ENCODE measurements at places on chromosomes 6 and 20.

GRCh38 chr6:87553159-87553765 is 36.5 kb downstream of the RARS2 start:
- no peak for DNase-seq

DNA sequence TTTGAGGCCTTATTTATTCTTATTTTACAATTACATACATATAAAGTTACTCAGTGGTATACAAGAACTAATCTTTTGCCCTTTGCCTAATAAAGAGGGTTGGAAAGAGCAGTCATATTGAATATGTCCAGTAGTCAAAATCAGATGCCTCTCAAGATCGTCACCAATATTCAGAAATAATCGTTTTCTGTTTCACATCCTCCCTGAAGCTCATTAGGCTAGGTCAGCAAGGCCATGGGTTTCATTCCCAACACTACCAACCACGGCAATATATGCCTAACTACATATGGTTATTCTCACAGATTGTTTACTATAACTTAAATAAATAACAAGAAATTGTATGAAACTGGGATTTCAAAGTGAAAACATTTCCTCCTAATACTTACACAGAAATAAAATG is 167.2 kb upstream of the MANEA start:
- DNase-seq: no peak

DNA sequence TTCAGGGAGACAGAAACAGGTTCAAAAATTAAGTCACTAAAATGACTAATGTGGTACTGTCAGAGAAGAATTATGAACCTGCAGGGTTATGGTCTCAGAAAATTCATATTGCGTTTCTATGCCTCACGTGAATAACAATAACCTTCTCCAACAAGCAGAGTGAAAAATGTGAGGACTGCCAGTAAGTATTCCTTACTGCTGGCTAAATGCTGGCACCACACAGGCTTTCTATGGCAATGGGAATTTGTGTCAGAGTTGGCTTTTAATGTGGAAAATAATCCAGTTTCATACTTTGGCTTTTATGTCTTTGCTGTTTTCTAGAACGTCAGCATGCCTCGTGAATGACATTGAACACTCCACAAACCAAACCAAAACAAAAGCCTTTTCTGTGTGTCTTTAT is 656.0 kb downstream of the KIF16B start:
- no peak for DNase-seq

GRCh38 chr20:11271319-11271718 is 597.5 kb upstream of the JAG1 start:
- no peak for DNase-seq

DNA sequence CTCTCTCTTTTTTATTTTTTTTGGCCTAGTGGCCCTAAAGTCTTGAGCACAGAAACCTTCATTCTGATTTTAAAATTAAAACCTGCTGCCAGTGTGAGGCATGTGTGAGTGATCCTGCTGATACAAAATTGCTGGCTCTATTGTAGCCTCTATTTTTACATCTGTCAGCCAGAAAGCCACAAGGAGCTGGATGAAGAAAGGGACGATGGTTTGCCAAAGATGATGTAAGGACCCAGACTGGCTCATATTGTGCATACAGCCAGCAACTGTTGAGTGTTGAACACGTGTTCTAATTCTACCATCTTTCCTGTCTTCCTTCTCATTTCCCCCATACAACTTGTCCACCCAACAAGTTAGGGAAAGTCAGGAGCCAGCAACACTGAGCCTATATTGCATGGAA is 40.8 kb upstream of the ATXN1 start:
- DNase-seq: no peak

DNA sequence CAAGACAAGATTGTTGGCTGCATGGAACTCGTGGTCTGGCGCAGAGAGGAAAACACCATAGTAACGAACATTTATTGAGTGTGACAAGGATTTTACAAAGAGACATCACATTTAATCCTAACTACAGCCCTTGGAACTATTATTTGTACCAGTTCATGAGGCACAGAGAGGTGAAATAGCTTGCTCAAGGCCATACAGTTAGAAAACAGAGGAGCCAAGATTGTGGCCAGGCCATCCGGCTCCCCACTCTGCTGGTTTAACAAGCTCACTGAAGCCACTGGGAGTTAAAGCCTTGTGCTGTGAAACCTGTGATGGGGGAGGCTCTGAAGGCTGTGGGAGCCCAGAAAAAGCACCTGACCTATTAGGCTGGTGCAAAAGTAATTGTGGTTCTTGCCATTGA is 74.9 kb upstream of the ZNFX1 start:
- DNase-seq: no peak

GRCh38 chr20:31962761-31963160 is 5.2 kb upstream of the XKR7 start:
- no peak for DNase-seq

- DNase-seq: no peak
These were observed 8.5 kb upstream of the KIAA1755 start for GRCh38 chr20:38269040-38269439.

DNA sequence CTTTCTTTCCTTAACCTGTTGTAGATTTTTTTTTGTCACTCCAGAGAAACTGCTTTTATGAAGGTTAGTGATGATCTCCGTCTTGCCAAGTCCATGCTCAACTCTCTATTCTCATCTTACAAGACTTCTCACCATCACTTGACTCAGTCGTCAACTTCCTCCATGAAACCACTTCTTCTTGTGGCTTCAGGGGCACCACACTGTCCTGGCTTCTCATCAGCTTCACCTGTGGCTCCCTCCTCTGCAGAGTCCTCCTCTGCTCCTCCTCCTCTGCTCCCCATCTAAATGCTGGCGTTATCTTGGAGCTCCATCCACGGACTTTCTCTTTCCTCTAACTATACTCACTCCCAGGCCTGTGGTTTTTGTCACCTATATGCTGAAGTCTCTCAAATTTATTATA is 187.5 kb downstream of the BACH2 start:
- no peak for DNase-seq

DNA sequence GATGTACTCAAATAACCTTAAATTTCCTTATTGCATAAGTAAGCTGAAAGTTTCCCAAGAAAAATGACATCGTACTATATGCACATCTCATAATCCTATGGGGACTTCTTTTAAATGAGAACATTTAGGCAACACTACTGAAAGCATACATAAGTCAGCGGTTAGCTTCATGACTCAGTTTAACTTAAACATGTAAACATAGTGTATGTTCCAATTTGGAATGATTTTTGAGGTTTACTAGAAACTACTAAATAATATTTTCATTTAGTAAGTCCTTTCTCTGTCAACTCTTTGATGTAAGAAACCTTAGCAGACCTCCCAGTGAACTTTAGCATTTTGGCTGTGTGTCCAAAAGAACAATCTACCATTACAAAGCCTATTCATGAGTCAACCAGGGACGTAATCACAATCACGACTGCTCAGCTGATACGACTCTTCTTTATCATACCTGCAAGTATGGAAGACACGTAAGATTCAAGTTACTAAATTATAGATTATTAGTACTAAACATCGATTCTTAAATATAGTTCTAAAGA is 19.3 kb downstream of the HIVEP2 start:
- no peak for DNase-seq

DNA sequence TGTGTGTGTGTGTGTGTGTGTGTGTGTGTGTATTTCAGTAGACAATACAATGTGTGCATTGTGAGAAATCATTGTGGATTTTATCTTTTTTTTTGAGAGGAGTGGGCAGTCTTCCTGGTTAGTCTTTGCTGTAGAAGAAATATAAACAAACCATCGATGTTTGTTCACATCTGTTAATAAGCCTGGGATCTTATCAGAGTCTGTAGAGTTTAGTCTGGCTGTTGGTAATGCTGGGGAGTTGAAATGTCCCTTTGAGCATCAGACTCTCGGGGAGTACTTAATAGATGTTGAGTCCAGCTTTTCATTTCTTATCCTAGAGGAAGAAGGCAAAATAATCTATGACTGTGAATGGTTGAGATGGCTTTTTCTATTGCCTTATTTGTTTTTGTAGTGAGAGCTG is 96.6 kb upstream of the SUPT3H start:
- no peak for DNase-seq

GRCh38 chr6:155117785-155118184 is 122.7 kb downstream of the TIAM2 start:
- DNase-seq: no peak

DNA sequence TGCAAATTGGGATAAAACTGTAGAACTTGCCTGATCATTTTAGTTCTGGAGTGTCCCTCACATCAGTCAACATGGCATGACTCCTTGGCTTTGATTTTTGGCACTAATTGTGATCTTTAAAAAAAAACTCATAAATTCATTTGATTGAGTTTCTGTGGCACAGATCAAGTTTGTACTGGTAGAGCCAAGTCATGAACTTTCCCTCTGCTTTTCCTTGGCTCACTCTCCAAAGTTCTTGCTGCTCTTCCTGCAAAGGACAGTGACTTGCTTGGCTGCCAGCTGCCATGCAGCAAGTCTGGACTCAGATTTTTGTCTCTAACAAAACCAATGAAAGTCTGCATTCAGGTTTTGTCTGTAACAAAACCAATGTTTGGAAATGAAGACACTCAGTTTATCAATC is 115.5 kb downstream of the RFX6 start:
- DNase-seq: no peak

DNA sequence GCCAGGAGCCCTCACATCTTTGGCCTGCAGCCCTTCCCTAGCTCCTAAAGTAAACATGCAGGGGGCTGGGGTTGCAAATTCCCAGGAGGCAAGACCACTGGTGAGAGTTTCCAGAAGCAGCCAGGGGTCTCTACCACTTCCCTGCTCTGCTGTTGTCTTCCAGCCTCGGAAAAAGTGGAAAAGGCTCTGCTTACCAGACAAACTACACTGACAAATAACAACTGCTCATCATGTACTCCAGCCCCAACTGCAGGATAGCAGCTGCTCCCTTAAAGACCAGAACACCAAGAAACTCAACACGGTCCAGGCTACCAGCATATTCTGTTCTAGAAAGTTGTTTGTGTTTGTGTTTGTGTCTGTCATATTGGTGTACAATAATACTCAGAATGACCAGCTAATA is 187.5 kb upstream of the MARCKS start:
- no peak for DNase-seq

DNA sequence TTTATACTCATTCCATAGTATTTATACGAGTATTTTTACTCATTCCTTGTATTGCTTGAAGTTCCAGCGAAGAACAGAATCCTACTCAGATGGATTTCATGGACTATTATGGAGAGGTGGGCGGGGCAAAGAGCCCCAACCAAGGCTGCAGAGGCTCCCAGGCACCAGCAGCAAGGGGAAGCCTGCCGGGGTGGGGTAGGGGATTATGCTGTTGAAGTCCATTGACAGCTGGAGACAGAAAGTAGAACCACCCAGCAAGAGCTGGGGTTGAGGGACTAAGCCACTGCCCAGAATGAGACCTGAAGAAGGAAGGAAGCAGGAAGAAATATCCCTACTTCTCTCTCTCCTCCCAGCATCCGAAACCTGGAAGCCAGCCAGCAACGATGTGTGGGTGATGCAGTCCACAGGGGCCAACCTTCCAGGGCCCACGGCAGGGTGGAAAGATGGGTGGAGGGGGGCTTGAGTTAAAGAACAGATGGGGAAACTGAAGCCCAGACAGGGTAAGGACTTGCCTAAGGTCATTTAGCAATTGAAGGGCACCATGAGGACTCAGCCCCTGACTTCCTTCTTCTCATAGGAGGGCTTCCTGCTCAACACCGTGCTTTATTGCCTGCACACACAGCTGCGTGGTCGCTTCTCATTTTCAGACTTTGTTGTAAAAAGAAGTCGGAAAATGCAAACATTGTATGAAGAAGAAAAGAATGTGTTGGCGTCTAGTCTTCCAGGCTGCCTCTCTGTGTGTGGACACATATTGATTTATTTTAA is 18.3 kb upstream of the GTSF1L start:
- no peak for DNase-seq

DNA sequence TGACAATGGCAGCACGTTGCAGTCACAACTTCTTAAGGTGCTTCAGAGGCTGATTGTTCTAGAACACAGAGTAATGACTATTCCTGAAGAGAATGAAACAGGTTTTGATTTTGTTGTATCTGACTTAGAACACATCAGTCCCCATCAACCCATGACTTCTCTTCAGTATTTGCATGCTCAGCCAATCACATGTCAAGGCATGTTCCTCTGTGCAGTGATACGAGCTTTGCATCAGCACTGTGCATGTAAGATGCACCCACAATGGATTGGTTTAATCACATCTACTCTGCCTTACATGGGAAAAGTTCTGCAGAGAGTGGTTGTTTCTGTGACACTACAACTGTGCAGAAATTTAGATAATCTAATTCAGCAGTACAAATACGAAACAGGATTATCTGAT is 54.3 kb downstream of the PGM3 start:
- DNase-seq: no peak

GRCh38 chr6:50116797-50117542 is 67.2 kb upstream of the DEFB112 start:
- no peak for DNase-seq

DNA sequence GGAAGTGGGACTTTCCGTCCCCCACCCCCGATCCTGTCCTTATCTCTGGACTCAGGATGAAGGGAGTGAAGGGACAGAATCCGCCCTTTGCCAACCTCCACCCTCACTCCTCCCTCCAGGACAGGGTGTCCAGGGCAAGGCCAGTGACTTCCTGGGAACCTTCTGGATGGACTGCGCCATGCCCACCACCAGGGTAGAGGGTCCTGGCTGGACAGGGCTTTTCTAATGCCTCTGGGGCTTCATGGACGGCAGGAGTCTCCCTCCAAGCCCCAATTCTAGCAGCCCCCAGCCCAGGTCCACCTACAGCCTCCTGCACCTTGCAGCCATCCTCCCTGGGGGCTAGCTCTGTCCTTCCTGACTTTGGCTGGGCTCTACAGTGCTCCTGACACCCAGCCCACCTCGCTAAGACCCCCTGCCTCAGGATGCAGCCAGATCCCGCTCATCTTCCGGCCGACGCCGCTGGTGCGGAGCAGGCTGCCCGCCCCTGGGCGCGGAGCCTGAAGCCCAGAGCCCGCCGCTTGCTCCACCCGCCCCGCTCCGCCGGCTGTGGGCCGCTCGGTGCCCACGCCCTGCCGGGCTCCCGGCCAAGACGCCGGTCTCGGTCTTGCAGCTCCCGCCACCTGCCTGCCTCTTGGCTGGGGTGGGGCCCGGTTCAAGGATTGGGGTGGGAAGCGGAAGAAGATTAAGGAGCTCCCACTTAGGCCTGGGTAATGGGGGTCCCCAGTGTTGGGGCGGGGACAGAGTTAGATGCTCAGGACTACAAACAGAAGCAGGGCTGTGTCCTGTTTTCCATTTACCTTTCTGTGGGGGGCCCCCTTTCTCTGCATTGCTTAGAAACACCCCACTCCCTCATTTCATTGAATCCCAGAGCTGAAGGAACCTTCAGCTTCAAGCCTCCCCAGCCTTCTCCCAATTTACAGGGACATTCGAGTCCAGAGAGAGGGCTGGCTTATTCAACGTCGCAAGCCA is 72.8 kb downstream of the MDGA1 start:
- peak; percentile 67 for DNase-seq

GRCh38 chr6:139753198-139753861 is 378.9 kb upstream of the CITED2 start:
- DNase-seq: no peak
